ENCODE measurements at places on chromosomes 11 and 22. TPM values are rescaled to one million over a fixed set of nuclear protein-coding genes. Genes with fewer than 3 reads are reported as not detected.

TEX54 gene
- not detected for total RNA-seq

DNA sequence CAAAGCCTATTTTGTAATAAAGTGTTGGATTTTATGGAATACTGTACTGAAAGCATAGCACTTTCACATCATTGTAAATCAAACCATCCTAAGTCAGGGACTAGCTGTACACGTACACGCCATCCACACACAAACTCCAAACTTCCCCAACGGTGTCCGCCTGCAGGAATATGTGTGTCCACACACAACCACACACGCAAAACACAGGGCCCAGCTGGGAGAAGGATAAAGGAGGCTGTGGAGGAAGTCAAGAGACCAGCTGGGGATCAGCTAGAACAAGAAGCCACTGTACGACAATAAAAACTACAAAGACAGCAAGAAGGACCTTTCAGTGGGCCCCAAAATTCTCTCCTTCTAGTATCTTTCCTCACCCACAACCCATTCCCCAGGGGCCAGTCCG is 1.6 kb downstream of the TRIM29 start:
- H3K36me3 ChIP-seq, result no peaks in the 10 kb centered on the region
- H3K27ac ChIP-seq, result no peak overlapping the region
- H3K4me3 ChIP-seq, result no peak overlapping the region
- peaks cover 19% of the 10 kb centered on the region for H3K27me3 ChIP-seq
- peaks cover 5% of the 10 kb centered on the region for H3K4me1 ChIP-seq
- DNase-seq, result no peak

FAM83F gene
- 1.6 TPM for total RNA-seq

RIMBP3C gene
- total RNA-seq, result 0.34 TPM
